ENCODE measurements at places on chromosomes 13 and 19.

DNA sequence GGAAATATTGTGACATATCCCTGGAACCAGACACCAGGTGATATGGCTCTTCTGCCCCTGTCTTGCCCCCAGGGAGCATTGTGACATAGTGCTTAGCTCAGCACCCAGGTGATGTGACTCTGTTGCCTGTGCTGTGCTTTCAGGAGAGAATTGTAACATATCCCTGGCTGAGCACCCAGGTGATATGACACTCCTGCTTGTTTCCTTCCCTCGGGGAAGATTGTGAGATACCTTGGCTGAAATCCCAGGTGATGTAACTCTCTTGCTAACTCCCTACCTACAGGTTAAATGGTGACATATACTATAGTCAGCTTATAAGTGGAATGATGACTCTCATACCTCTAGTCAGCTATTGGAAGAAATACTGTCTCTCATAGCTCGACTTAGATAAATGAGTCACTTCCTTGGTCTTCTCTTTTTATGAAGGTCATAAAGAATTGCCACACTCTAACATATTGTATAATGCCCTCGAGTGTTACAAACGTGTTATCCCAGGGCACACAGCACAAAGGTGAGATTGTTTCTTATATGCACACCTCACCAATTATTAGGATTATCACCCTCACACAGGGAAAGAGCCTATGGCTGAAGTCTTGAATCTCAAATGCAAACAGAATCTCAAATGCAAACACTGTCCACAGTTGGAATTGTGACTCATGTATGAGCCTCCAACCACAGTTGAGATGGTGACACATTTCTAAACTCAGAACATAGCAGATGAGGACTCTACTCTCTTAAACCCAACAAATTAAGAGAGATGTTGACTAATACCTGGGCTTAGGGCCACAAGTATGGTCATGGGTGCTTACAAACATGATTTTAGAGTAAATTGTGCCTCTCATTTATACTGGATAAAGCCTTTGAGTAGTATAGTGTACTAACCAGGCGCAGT is 32.7 kb upstream of the ZNF254 start:
- no peak for DNase-seq
- peaks cover 67% of the 10 kb centered on the region for H3K36me3 ChIP-seq
- no peaks in the 10 kb centered on the region for H3K27me3 ChIP-seq
- H3K27ac ChIP-seq: peak overlapping the region; percentile 80
- peaks cover 8% of the 10 kb centered on the region for H3K4me1 ChIP-seq

DNA sequence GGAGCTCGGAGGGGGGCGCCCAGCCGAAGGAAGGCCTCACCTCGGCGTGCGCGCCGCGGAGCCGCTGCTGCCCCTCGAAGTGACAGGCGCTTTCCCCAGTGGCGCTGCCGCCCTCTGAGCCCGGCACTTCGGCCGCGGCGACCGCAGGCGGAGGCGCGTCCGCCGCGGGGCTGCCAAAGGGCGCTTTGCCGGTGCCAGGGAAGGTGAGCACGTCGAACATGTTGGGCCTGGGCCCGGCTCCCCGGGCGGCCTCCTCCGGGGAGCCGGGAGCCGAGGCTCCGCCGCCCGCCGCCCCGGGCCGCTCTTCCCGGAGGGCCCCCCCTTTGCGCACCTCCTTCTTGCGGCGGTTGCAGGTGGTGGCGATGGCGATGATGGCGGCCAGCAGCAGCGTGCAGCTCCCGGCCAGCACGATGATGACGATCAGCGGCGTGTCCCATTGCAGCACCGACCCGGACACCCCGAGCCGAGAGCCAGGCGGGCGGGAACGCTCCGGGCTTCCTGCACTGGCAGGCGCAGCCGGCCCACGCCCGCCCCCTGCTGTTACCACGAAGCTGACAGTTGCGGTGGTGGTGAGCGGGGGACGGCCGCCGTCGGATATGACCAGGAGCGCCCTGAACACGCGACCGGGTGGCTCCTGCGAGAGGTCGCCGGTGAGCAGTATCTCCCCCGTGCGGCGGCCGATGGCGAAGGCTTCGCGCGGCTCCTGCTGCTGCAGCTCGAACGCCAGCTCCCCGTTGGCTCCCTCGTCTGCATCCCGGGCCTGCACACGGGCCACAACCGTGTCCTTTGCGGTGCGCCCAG is 2.5 kb downstream of the PCDH8 start:
- no peak overlapping the region for H3K4me3 ChIP-seq
- DNase-seq: peak; percentile 75
- peaks cover 8% of the 10 kb centered on the region for H3K36me3 ChIP-seq
- H3K27me3 ChIP-seq: peaks cover 57% of the 10 kb centered on the region

GRCh38 chr13:31945202-31945961 is 86.2 kb upstream of the FRY start:
- no peak overlapping the region for H3K27ac ChIP-seq
- DNase-seq: no peak
- no peaks in the 10 kb centered on the region for H3K36me3 ChIP-seq
- H3K27me3 ChIP-seq: peaks cover 17% of the 10 kb centered on the region
- no peaks in the 10 kb centered on the region for H3K4me1 ChIP-seq

GRCh38 chr13:46176756-46177155 is 5.2 kb downstream of the LCP1 start:
- peak overlapping the region; percentile 82 for H3K4me3 ChIP-seq
- DNase-seq: no peak
- peaks cover 66% of the 10 kb centered on the region for H3K36me3 ChIP-seq
- peaks cover 61% of the 10 kb centered on the region for H3K4me1 ChIP-seq
- peaks cover 1% of the 10 kb centered on the region for H3K27me3 ChIP-seq

- no peak for DNase-seq
- H3K36me3 ChIP-seq: peaks cover 22% of the 10 kb centered on the region
- peaks cover 33% of the 10 kb centered on the region for H3K4me1 ChIP-seq
- peak overlapping the region; percentile 98 for H3K4me3 ChIP-seq
Measured at GRCh38 chr19:56314018-56314380, 640 bp downstream of the ZSCAN5A start.
